ENCODE measurements at places on chromosomes 3 and 15.

DNA sequence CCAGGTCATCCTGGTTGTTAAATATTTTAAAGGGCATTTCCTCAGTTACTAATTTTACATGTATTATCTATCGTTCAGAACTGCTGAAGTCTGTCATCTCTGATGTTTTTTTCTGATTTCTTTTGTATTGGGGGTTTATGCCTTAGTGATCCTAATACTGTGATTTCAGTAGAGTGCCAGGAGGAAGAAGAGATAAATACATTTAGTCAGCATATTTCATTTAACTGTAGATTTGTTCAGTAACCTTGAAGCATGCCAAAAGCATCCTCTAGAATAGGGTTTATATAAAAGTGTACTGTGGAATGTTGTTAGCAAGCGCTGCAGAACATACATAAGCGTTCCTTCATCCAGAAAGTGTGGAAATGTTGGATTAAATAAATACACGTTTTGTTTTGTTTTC, 342.3 kb upstream of the DPPA4 start:
- DNase-seq: no peak

- DNase-seq: no peak
Observed at GRCh38 chr3:129715854-129716253, 109.4 kb upstream of the PLXND1 start.

- DNase-seq: no peak
Observed at GRCh38 chr3:137165117-137165806, 207.5 kb downstream of the IL20RB start.

DNA sequence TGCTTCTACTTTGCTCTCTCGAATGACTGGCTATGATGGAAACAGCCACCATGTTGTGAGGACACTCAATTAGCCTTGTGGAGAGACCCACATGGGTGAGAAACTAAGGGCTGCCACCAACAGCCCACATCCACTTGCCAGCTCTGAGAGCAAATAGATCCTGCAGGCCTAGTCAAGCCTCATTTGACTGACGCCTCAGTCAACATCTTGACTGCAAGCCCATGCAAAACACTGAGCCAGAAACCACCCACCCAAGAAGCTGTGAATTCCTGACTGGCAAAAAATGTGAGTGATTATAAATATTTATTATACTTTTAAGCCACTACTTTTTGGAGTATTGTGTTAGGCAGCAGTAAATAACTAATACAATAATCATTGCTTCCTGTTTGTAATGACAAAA, 58.4 kb downstream of the NOX5 start:
- DNase-seq: no peak

DNA sequence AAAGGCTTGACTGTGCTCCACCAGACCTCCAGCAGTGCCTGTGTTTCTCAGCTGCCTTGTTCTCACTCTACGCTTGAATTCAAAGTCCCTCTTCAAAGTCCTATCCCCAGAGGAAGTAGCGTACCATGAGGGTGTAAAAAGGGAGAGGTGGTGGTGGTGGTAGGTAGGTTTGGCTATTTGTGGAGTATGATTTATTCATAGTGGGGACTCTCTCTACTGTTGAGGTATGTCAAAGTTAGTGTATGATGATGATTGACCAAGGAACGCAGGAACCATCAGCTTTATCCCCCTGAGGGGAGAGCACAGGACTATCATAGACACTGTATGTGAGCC, 137.9 kb downstream of the GHSR start:
- no peak for DNase-seq

GRCh38 chr3:129019266-129019665, 18.2 kb downstream of the EFCC1 start:
- no peak for DNase-seq

- DNase-seq: no peak
Observed at GRCh38 chr3:52528586-52529375, 4.9 kb downstream of the NT5DC2 start.

GRCh38 chr3:188433521-188434150, 279.7 kb downstream of the LPP start:
- no peak for DNase-seq

DNA sequence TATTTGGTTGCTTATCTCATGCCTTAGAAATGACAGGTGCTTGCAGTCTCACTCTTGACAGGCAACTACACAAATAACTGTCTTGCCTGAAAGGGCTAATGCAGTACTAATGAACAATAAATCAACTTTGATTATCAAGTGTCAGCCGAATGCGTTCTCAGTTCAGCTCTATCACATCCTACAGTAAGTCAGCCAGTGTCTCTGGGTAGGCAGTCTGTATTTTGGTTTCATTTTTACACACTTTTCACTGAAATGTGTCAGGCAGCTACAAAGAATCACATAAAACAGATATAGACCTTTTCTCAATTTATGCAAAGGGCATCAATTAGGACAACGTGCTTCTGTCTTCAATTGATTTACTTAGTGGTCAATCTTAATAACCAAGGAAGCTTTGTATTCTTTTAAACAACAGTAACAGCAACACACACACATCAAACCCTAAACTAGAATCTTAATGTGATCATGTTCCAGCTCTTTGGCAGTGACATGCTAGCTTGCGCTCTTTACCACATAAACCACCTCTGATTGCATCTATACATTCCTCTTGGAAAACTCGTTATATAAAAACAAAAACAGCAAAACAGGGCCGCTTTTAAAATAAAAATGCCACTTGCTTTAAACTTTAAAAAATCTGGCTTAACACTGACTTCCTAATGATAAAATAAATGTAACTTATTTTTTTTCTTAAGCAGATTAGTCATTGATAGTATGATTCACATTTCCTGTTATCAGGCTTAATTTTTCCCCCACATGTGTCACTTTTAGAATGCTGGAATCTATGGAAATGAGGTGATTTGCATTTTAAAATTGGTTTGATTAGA, 520.4 kb downstream of the FOXP1 start:
- DNase-seq: no peak

DNA sequence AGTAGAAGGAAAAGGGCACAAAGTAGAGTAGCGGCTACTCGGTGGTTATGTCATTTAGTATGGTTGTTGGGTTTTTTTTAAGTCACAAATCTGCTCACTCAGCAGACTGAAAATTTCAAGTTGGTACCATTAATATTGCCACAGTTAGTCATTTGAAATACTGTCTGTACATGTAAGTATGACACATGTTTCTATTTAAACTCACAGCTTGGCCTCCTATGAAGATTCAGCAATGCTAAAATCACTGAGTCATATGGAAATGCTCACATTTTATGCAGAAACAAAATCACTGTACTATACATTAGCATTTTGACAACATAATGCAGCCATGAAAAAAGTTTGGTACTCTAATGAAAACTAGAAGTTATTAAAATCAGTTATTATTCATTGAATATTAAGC, 571.9 kb downstream of the TAFA4 start:
- no peak for DNase-seq

DNA sequence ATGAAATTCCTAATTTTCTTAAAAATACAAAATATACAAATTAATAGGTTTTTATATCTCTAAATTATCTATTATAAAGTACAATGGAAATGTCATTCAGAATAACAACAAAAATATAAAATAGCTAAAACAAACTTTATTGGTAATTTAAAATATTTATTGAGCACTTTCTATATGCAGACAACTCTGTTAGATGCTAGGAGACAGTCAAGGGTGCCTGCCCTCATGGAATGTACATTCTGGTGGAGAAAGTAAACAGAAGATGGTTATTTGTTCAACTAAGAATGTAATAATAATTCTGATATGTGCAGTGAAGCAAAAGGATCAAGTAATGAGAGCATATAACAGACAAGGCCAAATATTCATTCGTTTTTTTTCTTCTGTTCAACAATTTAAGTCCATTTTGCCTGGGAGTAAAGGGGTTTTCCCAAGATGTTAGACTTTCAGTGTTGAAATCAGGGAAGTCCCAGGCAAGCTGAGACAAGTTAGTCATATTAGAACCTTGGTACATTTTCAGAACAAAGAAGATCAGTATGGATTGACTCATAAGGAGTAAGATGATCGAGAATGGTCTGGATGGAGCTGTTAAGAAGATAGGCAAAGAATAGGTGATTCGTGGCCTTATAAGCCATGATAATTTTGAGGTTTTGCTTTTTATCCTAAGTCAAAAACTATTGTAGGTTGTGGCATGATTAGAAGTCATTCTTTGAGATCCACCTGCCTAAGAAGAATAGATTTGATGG, 150.2 kb upstream of the MLF1 start:
- DNase-seq: no peak

DNA sequence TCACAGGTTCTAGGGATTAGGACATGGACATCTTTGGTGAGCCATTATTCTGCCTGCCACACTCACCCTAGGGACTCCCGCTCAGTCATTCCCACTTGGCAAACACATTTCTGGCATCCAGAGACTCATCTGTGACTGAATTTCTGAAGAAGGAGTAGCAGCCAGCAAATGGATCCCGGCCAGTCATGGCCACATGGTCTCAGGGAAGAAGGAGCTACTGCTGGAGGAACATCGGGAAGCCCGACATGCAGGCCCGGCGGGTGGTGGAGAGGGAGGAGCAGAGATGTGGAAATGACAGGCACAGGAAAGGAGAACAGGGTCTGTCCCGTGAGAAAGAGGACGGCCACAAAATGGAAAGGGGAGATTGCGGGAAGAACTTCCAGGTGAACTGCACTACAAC, 65.4 kb downstream of the SEMA5B start:
- no peak for DNase-seq

DNA sequence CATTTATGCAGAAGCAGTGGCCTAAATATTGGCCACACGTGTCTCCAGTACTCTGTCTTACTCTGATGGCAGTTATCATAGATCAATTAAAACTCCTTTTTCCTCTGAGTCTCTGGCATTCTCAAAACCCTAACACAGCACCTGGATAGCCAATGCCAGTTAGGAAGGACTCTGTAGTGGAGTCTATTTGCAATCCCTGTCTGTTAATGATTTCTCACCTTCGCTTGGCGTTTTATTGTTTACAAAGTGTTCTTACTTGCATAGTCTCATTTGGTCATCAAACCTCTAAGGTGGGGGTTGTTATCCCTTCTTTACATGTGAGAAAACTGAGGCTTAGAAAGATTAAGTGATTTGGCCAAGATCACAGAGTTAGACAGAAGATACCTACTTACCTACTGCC, 258.8 kb downstream of the IL5RA start:
- no peak for DNase-seq

- DNase-seq: no peak
Observed at GRCh38 chr3:114234745-114235144, 2.6 kb downstream of the ZNF80 start.

- no peak for DNase-seq
Observed at GRCh38 chr15:70271422-70272088, 173.8 kb upstream of the TLE3 start.

GRCh38 chr3:64824394-64824909, 136.7 kb upstream of the ADAMTS9 start:
- no peak for DNase-seq

DNA sequence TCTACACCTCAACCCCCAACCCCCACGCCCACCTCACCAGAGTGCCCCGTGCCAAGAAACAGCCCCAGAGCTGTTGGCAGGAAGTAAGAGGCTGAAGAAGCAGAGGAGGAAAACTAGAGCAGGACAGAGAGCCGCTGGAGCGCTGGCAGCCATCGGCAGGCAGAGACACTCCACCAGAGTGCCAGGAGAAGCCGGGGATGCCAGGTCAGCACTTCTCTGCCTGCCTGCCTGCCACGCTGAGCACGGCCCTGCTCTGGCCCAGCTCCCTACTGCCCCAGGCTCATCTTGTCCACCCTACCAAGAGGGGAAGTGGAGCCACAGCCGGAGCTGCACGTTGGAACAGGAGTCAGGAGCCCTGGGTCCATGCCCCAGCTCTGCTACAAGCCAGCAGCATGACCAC, 29.7 kb downstream of the CACNA2D2 start:
- no peak for DNase-seq

- no peak for DNase-seq
Observed at GRCh38 chr15:40409366-40409765, 3.8 kb downstream of the IVD start.

DNA sequence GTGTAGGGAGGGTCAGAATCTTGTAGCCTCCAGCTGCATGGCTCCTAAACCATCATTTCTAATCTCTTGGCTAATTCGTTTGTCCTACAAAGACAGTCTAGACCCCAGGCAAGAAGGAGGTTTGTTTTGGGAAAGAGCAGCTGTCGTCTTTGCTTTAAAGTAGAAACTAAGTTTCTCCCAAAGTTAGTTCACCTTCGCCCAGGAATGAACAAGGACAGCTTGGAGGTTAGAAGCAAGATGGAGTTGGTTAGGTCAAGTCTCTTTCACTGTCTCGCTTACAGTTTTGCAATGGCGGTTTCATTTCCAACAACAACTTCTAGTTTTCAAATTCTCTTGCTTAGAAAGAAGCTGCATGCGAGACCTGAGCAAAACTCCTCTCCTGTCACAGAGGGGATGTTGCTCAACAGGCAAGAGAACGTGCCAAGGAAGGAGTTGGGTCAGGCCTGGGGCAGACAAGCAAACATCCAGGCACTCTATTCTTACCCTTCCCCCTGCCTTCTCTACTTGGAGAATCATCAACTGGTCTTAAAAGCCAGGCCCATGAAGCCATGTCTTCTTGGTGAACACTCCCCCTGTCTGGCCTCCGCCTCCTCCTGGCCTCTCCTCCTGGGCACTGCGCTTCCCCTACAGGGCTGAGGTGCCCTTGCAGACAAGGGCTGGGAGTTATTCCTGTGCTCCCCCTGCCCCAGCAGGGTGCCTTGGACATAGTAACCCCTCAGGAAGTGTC, 57.6 kb downstream of the TMEM44 start:
- DNase-seq: no peak

DNA sequence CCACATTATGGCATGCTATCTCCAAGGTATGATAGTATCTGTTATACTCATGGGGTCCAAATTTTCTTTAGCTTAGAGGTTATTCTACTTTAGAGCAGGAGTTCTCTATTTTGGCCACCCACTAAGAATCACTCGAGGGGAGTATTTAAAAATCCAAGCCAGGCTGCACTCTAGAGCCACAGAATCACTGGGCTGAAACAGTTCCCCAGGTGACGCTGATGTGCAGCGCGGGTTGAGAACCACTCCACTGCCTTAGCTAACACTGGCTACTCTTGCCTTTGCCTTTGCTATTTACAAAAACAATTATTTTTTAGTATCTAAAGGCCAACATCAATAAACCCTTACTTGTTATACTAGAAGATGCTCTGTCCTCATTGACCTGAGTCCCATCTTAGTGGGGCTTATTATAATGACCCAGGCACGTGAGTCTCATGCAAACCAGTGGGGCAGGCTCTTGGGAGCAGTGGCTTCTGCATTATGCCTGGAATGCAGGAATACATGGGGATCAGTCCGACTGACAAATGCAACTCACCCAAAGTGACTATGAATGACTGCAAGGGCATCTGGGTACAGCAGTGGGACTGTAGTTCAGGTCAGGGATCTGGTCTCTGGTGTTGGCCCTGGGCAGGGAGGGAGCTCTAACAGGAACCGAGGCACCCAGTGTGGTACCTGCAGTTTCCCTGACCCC, 21.7 kb upstream of the CGNL1 start:
- no peak for DNase-seq

DNA sequence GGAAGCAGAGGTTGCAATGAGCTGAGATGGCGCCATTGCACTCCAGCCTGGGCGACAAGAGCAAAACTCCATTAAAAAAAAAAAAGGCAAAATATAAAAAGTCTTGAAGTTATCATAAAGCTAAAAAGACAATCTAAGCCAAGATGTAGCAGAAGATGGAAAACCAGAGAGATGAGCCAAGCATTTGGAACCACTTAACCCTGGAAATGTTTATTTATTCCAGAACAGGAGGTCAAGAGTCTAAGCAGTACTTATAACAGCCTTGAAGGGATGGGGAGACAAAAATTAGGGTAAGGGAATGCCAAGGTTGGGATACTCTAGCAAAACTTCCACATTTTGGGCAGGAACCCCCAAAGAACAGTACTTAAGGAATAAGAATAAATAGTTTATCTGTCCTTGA, 30.1 kb downstream of the FAIM start:
- no peak for DNase-seq

All from activated CD4-positive, alpha-beta T cell treated with anti-CD3 and anti-CD28 coated beads, Interleukin-2, amount 50 U/mL, for 48 hours (primary cell).